SJSA1 (cell line): ENCODE measurements at places on chromosomes 11 and 22. TPM values are rescaled to one million over a fixed set of nuclear protein-coding genes. Genes with fewer than 3 reads are reported as not detected.

GRCh38 chr11:42465623-42466022 is 846.2 kb upstream of the API5 start:
- DNase-seq, result no peak

DNA sequence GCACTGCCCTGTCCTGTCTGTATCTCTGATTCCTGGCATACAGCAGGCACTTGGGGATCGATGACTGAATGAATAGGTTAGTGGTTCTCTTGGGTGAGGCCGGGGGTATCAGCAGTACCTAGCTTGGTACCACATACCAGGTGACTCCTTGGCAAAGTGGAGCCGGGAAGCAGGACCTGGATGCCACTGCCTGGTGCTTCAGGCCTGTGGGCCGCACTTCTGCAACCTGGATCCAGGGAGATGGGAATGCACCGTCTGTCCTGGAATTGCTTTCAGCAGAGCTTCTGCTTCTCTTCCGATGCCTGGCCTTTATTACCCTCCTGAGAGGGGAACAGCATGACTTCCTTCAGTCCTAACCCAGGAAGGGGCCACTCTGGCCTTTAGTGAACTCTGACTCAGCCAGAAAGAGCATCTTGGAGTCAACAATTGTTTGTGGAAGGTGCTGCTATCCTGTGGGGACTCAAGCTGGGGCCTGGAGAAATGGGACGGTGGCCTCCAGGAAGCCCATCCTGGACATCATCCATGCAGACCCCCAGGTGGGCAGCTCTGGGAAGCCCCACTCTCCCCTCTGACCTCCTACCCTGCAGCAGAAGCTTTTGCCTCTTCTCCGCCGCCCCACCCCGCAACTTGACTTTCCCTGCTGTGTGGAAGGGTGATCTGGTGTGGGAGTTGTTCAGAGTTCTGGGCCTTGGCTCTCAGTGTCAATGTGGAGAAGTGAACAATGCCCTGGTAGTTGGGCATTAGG is 5.1 kb downstream of the CD82 start:
- DNase-seq, result no peak

GRCh38 chr11:122751292-122752070 is 86.8 kb upstream of the CRTAM start:
- DNase-seq, result peak; percentile 47

- DNase-seq, result no peak
Measured at GRCh38 chr22:30649430-30650007, 13.9 kb downstream of the SLC35E4 start.

DNA sequence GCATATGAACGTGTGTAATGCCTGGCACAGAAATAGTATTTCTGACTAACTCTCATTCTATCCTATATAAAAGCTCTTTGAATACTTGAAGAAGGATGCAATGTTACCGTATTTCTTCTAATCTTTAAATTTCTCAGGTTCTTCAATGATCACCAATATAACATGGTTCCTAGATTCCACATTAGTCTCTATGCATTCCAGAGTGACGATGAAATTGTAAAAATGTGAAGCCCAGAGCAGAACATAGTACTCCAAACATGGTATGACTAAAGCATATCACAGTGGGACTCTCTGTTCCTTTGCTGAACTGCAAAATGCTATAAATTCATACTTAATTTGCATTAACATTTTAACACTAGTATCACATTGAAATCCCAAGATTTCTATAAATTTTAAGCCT is 877.6 kb upstream of the CHORDC1 start:
- no peak for DNase-seq

- no peak for DNase-seq
Measured at GRCh38 chr11:119924017-119924416, 195.0 kb upstream of the NECTIN1 start.

- no peak for DNase-seq
Measured at GRCh38 chr11:79747406-79747805, 306.6 kb upstream of the TENM4 start.

- no peak for DNase-seq
Measured at GRCh38 chr11:9720290-9720630, 56.4 kb downstream of the SWAP70 start.

DNA sequence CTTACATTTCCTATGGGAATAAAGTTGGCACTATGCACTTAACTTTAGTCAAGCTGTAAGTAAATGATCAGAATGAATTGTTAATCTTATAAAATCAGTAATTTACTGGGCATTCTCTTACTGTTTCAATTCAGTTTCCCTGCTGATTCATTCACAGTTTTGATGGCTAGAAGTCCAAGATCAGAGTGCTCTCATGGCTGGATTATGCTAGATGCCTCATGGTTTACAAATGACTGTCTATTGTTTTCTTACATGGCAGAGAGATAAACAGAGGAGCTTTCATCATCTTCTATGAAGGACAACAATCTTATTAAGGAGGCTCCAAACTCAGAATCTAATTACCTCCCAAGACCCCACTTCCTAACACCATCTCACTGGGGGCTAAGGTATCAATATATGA is 135.1 kb upstream of the CARD18 start:
- DNase-seq, result no peak

DNA sequence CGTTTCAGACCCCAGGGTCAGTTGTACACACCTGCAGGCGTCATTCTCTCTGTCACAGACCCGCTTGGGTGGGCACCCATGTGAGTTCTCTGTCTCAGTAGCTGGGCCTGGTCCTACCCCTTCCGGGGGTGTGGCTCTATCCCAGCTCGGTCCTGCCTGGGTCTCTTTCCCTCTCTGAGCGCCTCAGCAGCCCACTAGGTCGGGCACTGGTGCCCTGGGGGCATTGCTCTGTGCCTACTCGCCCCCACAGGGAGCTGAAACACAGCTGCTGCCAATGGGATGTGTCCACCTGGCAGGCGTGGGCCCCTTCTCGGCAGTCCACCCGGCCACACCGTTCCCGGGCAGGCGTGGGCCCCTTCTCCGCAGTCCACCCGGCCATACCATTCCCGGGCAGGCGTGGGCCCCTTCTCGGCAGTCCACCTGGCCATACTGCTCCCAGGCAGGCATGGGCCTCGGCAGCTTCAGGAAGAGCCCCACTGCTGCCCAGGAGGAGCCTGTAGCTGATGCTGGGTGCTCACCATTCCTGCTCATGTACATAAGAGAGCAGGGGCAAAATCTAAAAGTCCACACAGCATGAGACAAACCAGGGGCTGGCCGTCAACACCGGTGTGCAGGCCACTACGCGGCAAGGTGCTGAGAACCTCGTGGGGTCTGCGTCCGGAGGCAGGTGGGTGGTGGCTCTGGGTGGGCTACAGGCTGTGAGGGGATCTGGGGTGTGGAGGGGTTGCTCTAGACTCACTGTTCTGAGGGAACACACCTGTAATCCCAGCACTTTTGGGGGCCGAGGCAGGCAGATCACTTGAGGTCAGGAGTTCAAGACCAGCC is 12.3 kb downstream of the MLC1 start:
- DNase-seq, result no peak

- peak; percentile 88 for DNase-seq
Measured at GRCh38 chr11:36354221-36355003, 58.3 kb downstream of the PRR5L start.

DNA sequence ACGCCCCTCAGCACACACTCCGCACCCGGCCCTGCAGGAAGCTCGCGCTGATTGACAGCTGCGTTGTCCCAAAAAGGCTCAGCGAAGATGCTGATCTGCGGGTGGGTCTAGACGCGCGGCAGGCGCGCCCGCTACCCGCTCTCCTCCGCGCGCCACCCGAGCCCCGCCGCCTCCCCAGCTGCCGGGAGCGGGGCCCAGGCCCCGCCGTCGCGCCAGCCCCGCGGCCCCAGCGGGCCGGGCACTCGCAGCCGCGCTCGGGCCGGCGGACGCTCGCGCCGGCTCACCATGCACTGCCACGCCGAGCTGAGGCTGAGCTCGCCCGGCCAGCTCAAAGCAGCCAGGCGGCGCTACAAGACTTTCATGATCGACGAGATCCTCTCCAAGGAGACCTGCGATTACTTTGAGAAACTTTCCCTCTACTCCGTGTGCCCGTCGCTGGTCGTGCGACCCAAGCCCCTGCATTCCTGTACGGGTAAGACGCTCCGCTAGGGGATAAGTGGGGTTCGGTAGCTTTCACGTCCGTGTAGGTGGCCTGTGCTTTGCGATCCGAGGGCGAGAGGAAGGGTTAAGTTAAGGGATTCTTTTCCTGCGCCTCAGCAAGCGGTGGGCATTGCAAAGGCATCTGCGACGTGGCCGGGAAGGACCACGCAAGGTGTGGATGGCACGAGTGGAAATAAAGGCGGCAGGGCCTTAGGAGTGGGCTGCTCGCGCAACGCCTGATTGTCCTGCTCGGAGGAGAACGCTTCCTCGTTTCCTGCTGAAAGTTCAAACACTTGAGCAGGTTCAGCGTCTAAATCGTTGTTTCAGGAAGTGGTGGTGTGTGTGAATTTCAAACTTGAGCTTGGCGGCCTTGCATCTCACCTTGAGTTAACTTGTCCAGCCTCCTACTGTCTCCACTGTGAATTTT is at the start of gene BARX2:
Gene BARX2, plus strand, starts transcription at position 98 of the 907 bp plus-strand sequence. Its CDS starts 188 bp downstream, at position 286.
- no peak for DNase-seq

DNA sequence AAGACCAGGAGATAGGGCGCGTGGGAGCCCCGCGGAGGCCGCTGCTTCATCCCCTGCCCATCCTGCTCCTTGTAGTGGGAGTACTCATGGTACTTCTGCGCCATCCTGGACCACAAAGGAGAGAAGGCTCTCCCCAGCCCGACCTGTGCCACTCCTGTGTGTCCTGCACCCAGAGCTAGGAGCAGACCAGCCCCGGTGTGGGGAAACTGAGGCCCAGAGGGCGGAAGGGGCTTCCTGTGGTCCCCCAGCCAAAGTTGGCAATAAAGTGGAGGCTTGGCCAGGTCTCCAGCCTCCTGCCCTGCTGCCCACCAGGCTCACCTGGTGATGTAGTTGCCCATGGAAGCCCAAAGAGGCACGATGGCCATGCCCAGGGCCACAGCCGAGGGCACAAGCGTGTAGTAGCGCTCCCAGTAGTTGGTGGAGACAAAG is 4.7 kb downstream of the UNC93B1 start:
- DNase-seq, result no peak

GRCh38 chr11:14193644-14194043 is 165.3 kb downstream of the RRAS2 start:
- no peak for DNase-seq

- peak; percentile 64 for DNase-seq
Measured at GRCh38 chr11:14445542-14446530, 53.8 kb downstream of the COPB1 start.

DNA sequence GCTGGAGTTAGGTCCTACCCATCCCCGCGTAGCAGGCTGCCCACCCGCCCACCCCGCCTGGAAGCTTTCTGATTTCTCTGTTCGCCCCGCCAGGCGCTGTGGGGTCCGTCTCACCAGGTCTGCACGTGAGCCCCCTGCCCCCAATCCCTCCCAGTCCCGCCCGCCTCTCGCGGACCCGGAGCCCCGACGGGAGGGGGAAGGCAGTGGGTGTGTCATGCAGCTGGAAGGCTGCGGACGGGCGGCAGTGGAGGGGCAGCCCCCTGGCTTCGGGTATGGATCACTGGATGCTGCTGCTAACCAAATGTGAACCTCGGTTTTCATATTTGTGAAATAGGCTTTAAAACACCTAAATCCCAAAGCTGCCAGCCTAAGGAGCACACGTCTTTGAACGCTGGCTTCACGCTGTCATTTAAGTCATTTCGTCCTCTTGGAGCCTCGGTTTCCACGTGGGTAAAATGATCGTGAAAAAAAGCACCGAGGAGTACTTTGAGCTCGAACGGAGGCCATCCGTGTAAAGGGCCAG is 568 bp upstream of the BIK start:
- no peak for DNase-seq

DNA sequence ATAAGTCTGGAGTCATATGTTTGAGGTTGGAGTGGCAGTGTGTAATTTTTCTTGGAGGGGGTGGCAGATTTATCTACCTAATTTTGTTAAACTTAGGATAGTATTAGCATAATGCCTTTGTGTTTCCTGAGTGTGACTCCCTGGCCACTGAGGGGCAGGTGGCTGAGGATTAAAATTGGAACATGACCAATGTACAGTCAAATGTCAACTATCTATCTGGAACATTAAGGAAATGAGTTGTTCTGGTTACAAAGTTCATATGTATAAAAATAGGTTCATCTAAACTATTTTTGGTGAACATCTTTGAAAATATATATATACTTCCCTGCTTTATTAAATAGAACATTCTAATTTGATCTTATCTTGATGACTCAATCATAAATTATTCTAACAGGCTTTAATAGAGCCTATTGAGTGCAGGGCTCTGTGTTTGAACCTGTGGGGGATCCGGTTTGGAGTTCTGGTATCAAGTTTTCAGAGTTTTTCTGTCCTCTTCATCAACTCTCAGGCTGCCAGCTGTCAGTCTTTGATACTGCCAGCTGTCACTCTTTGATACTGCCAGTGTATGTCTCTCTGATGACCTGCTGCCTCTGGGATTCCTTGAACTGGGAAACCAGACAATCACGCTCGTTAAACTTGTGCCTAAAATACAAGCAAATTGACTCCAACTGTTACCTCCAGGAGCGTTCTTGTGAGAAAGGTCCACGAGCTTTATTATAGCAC is 309.6 kb downstream of the METTL15 start:
- no peak for DNase-seq

DNA sequence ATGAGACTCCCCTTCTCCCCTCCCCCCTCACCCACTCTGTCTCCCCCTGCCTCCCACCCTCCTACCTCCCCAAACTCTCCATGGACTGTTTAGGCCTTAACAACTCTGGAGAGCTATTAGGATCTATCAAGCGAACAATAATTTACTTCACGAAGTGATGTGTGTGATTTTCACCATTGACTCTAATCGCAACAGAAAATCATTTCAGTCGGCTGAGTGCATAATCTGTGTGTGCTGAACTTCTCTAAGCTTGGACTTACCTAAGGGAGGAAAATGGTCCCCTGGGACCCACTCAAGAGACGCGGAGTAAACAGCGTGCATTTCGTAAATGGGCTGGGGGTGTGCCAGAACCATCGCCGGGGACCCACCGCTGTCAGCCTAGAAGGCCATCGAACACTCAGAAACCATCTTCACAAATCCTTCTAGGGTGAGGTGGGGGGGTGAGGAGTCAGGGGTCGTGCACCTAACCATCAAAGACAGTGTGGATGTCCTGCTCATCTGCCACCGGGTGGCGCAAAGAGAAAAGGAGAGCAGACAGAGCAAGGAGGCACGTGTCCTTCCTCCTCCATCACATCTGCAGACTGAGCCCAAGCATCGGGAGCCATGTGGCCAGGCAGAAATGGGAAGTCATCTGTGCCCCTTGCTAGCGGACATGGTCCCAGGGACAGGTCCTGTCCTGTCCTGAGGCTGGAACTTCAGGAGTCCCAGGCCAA is 62.1 kb upstream of the NUP50 start:
- no peak for DNase-seq

GRCh38 chr11:8283465-8284230 is 20.0 kb upstream of the LMO1 start:
- DNase-seq, result no peak

GRCh38 chr11:104965735-104966134 is 2.6 kb downstream of the CASP4 start:
- DNase-seq, result no peak

H19 gene
- not detected in 2 replicates for total RNA-seq

ADAMTS8 gene
- 0.03 TPM in 1 of 2 replicates, not detected in the other for total RNA-seq

EWSR1 gene
- 200 and 297 TPM in 2 replicates for total RNA-seq

MMP13 gene
- total RNA-seq, result not detected in 2 replicates

C22orf42 gene
- not detected in 2 replicates for total RNA-seq

POU2F3 gene
- not detected in 2 replicates for total RNA-seq
